ENCODE measurements at places on chromosomes 3 and 15.

DNA sequence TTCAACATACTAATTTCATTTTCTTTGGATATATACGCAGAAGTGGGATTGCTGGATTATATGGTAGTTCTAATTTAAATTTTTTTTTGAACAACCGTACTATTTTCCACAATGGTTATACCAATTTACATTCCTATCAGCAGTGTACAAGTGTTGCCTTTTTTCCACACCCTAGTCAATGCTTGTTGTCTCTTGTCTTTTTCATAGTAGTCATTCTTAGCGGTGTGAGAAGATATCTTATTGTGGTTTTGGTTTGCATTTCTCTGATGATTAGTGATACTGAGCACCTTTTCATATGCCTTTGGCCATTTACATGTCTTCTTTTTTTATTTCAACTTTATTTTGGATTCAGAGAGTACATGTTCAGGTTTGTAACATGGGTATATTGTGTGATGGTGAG is 153.1 kb downstream of the IL5RA start:
- DNase-seq = no peak

DNA sequence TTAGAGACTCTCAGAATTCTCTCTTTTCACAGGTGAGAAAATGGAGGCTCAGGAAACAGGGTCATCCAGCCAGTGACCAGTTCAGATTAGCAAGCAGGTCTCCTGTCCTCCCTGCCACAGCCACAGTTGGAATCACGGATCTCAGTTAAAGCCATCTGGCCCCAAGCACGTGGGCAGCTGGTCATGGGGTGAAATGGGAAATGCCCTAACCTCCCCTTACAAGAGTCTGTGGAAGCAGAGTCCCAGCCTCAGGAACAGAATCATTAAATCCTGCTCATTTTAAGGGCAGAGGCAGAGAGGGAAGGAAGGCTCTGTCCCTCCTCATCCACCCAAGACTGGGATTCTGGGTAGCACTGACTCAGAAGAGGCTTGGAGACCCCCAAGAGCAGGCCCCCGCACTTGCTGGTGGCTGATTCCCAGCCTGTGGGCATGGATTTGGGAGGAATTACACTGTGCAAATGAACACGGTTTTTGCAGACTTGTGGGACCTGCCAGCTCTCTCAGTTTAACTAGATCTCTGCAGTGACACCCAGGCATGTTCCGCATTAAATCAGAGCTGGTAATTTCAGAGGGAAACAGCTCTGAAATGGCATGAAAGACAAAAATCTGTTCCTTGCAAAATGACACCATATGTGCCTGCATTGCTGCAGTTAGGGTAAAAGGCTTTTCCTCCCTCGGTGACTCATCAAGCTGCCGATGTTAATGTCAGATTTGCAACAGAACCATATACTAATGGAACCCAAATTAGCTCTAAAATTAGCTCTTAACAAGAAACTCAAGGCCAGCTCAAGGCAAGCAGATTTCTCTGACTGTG is 89.0 kb downstream of the BDH1 start:
- no peak for DNase-seq

- no peak for DNase-seq
These were observed 33.0 kb downstream of the CD276 start for GRCh38 chr15:73717206-73717605.

DNA sequence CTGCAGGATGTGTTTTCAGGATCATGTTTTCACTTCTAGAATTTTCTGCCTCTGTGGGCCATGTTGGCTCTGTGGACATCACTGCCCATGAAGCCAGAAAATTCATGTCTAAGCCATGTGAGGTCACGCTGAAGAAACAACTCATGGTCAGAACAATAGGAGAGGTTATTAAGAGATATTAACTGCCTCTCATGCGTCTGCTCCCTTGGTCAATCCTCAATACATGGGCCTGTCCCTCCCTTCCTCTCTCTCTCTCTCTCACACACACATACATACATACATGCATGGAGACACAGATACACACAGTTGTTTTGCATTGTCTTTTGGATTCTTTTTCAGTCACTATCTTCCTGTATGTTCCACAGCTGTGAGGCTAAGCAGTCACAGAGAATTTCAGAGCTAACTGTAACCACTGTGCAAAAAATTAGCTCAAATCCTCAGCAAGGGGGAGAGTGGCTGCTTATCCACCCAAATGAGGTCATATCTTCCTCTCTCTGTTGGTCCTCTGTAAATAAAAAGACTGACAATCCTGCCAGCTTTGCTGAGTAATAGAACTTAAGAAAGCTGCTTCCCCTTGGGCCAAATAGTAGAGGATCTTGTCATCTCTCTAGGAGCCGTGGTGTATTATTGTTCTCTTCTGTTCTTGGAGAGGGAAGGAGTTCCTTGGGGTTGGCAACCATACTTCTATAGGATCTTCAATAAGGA is 45.6 kb downstream of the LRTM1 start:
- no peak for DNase-seq

GRCh38 chr15:45386420-45386819 is 8.1 kb upstream of the GATM start:
- no peak for DNase-seq

GRCh38 chr3:141680620-141681389 is 57.3 kb upstream of the RNF7 start:
- DNase-seq = no peak

DNA sequence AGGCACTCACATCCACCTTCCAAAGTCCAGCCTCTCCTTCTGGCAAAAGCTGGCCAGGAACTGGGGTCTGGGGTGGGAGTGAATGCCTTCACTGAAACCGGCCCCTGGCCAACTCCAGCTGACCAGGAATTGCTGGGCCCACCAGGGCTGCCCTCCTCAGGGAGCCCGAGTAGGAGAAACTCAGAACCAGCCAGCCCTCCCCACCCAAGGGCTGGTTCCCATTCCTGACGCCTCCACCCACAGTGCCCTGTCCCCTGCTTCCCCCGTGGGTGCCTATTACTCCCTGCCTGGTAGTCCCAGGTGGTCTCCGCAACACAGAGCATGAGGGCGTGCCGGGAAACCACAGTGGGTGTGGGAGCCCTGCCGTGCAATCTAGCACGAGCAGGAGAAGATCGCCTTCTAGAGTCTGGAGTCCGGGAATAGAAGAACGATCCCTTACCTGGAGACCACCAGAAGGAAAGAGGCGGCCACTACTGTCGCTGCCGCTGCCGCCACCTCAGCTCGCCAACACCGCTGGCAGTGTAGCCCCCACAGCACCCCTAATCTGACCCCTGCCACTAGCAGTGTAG is 178.8 kb downstream of the POTEB3 start:
- DNase-seq = no peak

GRCh38 chr3:195757438-195757770 is 36.6 kb downstream of the MUC20 start:
- DNase-seq = no peak

GRCh38 chr3:122986693-122987179 is 40.8 kb downstream of the SEMA5B start:
- no peak for DNase-seq

DNA sequence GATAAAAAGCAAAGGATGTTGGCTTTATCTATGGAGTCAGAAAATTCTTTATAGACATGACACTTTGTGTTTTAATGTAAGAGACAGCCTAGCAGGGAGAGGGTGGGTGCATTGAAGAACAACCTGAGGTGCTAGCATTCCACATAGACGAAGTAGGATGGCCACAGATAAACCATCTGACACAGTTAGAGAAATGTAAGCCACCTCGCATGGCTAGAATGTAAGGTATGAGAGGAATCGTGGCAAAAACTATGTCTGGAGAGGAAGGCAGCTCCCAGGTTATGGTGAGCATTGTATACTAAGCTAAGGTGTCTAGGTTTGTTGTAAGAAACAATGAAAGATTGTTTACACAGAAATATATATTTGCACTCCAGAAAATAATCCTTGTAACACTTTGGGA is 194.0 kb upstream of the SLITRK3 start:
- DNase-seq = no peak

DNA sequence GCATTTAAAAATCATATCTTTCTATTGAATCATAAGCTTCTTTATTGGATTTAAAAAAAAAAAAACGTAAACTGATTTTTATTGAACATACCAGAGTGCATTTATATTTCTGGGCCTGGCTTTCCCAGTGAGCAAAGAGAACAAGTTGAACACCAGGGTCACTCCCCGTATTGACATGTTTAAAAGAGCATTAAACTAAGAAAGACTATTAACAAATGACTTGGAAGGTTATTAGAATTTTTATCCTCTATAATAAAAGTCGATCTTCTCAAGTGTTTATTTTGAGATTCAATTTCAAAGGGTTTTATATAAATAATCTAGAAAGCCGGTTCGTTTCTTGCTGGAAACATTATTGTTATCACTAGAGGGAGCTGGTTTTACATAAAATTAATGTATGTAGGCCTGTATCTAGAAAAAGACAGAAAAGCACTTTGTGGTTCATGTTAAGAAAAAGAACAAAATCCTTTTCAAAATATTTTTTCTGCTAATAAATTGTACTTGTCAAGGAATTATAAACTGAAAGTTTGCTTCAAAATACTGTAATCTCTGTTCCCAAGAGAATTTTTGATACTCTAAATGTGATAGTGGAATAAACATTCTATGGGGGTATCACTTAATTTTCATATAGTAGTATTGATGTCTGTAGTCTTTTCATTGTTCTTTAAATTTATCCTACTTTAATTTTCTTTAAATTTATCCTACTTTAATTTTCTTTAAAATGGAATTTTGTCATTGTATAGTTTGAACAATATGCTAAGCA is 321.8 kb upstream of the MME start:
- DNase-seq = peak; percentile 0

GRCh38 chr15:98123297-98123696 is 162.8 kb downstream of the ARRDC4 start:
- DNase-seq = no peak

GRCh38 chr3:16249336-16249735 is 15.4 kb downstream of the DPH3 start:
- DNase-seq = no peak

DNA sequence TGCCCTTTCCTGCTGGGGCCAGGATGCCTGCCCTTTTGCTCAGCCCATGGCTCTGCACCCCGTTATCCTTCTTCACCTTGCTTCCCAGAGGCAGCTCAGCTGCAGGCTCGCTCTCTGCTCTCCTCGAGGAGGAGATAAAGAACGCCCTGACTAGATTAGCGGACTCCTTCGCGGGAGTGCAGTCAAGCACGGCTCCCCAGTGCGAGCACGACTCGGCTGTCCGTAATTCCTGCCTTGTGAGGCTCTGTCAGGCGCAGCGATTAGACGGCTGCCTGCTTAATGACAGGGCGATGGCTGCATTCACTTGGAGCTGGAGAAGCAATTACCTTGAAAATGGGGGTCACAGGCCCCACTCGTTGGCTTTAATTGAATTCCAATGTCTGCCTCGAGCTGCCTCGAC is 25.9 kb downstream of the TLE3 start:
- DNase-seq = no peak

GRCh38 chr3:72520690-72521308 is 327.4 kb downstream of the SHQ1 start:
- DNase-seq = no peak

DNA sequence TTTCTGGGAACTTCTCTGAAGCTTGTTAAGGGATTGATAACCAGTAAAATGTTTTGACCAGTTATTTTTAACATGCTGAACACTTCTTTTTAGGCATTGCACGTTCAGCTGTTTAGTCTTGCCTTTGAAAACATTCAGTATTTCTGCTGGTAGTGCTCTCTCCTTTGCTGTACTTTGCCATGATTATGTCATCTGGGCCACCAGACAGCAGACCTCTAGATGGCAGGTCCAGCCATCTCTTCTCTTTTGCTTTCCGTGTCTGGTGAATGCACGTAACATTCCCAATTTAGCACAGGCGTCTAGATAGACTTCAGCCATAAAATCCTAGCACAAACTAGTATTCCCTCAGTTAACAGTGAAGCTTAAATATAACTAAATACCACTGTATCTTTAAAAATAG is 57.8 kb downstream of the RAB7A start:
- DNase-seq = no peak

GRCh38 chr15:98952381-98952803 is 55.2 kb downstream of the PGPEP1L start:
- no peak for DNase-seq

DNA sequence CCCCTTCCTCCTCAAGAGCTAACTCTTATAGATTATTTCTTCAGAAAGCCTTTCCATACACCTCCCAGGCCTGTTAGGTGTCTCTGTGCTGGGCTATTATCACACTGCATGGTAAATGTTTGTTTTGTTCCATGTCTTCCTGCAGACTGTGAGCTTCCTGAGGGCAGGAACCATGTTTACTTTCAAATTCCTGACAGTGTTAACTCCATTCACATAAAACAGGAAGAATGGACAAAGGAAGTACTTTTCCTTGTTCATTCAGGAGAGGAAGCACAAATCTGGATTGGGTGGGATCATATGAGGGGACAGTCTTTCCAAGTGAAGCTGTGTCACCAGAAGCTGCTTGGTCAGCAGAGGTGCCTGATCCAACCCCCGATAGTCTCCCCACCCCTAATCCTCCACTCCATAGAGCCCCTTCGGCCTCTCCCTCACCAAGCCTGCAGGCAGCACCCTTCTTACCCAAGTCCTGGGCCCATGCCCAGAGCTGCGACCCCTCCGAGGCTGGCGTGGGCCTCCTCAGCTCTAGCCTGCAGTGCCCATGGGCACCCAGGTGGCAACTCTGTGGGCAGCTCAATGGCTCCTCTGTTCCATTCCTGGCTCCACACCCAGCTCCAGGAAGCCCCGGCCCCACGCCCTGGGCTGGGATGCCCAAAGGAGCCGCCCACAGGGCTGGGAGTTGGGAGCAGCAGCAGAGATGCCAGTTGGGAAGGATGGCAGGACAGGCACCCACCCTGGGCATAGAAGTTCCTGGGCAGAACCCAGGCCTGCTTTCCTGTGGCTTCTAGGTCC is 6.9 kb downstream of the SHF start:
- no peak for DNase-seq

DNA sequence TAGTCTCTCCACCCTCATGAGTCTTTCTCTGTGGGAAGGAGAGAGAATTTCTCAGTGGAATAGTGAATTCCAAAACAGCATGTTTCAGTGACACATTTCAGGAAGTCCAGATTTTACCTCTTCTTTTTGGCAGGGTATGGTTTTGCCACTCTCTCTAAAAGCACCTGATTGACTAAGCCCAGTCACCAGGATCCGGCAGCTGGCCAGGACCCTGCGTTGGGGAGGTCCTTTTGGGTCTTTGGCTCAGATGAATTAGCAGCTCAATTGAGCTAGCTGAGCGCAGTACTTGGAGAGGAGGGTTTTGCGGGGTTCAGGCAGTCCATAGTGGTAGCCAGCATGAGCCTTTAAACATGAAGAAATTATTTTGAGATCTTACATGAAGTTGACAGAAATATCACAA is 548.2 kb downstream of the PDCD6IP start:
- DNase-seq = no peak

- DNase-seq = no peak
These were observed 13.6 kb downstream of the ZBTB47 start for GRCh38 chr3:42667096-42667522.

- DNase-seq = no peak
These were observed 50.7 kb downstream of the PPM1L start for GRCh38 chr3:160806686-160807085.

- no peak for DNase-seq
These were observed 193.0 kb downstream of the ATP10A start for GRCh38 chr15:25670025-25670554.

DNA sequence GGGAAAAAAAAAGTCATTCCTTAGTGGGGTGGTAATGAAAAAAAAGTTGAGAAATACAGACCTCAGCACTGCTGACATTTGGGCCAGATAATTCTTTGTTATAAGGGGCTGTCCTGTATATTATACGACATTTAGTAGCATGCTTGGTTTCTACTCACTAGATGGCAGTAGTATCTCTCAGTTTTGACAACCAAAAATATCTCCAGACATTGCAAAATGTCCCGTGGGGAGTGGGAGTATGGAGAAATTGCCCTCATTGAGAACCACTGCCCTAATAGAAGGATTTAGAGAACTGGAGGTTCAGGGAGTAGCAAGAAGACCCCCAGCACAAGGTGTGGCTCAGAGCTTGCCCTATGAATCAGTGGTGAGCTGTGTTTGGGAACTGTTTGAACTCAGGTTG is 28.6 kb upstream of the TEX264 start:
- DNase-seq = no peak

All from NCI-H187 treated with DMSO at 0.1 percent for 48 hours (cell line).